ENCODE measurements at places on chromosomes 11 and 22.

- DNase-seq = no peak
These were observed 860 bp downstream of the PRMT3 start for GRCh38 chr11:20388096-20389055.

GRCh38 chr22:47218671-47219070 lies 456.2 kb downstream of the TBC1D22A start:
- DNase-seq = no peak

GRCh38 chr11:33052231-33052630 lies 12.9 kb downstream of the TCP11L1 start:
- no peak for DNase-seq

GRCh38 chr11:123330071-123330470 lies 100.0 kb upstream of the GRAMD1B start:
- no peak for DNase-seq
